Right ventricle myocardium inferior (tissue), 1 donor: ENCODE measurements at places on chromosomes 6 and 20. TPM values are rescaled to one million over a fixed set of nuclear protein-coding genes. Genes with fewer than 3 reads are reported as not detected.

The GSTA1 gene
- not detected for total RNA-seq

The RIN2 gene
- 54.5 TPM for total RNA-seq

The EDN3 gene
- total RNA-seq: not detected

The SLC17A1 gene
- total RNA-seq: not detected

The HLA-DQB1 gene
- 3.9 TPM for total RNA-seq

The CYP21A2 gene
- total RNA-seq: 0.30 TPM

The RIPPLY2 gene
- not detected for total RNA-seq

The ADGRB3 gene
- 1.7 TPM for total RNA-seq

The CABLES2 gene
- 18.1 TPM for total RNA-seq

The GPR6 gene
- not detected for total RNA-seq

The SEMG1 gene
- not detected for total RNA-seq

DNA sequence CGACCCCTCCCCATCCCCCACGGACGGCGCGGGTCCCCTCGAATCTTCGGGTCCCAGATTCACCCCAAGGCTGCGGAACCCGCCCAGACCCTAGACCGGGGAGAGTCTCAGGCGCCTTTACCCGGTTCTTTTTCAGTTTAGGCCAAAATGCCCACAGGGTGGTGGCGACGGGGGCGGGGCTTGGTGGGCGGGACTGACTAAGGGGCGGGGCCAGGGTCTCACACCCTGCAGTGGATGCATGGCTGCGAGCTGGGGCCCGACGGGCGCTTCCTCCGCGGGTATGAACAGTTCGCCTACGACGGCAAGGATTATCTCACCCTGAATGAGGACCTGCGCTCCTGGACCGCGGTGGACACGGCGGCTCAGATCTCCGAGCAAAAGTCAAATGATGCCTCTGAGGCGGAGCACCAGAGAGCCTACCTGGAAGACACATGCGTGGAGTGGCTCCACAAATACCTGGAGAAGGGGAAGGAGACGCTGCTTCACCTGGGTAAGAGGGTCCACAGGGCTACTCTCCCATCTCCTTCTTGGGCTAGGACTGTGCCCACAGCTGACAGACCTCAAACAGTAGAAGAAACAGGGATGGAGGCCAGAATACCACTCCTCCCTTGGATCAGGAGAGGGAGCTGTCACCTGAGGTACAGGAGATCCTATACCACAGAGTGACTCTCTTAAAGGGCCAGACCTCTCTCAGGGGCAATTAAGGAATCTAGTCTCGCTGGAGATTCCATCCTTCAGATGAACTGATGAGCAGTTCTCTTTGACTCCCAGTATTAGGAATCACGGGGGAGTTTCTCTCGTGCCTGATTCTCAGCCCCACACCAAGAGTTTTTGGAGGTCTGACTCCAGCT is 942 bp downstream of the HLA-E start:
- peak; percentile 91 for DNase-seq

GRCh38 chr6:157908369-157909281 is 73.0 kb upstream of the SYNJ2 start:
- no peak for DNase-seq

DNA sequence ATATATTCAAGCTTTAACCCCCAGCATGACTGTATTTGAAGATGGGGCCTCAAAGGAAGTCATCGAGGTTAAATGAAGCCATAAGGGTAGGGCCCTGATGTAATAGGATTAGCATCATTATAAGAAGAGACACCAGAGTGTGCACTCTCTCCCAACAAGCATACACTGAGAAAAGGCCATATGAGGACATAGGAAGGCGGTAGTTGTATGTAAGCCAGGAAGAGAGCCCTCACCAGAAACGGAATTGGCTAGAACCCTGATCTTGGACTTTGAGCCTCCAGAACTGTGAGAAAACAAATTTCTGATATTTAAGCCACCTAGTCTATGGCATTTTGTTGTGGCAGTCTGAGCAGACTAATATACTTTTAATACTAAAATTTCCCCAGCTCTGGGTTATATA is 150.1 kb upstream of the STXBP5 start:
- no peak for DNase-seq

- no peak for DNase-seq
Measured at GRCh38 chr20:35908007-35908406, 46.3 kb downstream of the SCAND1 start.

GRCh38 chr20:41072915-41073314 is 44.3 kb downstream of the TOP1 start:
- no peak for DNase-seq

DNA sequence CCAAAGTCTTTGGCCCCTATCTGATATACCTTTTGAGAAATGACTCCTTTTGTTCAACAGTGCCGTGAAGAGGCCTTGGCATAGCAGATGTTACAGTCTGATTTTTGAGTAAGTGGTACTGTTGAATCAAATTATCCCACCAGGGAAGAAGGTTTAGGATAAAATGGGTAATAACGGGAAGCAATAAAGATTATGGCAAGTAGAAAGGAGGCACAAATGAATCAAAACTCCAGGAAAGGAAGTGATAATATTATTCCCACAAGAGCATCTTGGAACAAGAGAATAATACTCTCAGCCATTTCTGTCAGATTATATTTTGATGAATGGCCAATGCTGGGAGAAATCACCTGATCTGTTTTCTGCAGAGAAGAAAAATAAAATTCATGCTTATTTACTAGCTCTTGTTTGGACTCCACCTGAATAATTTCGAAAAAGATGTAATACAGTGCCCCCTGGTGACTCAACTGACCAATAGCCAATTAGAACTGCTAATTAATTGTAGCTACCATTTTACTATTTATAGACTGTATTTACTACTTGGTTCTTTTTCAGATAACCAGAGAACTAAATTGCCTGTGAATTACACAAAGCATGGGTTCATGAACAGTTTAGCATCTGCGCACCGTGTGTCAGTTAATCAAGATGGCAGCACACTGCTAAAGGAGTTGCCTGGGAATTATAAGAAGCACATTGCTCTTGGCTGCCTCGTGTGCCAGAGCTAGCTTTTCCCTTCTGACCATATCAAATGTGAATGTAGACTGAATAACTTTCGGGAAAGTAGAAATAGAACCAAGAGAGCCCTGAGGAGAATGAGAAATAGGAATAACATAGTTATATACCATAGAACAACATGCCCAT is 78.5 kb upstream of the TRDN start:
- DNase-seq: no peak

- no peak for DNase-seq
Measured at GRCh38 chr6:75505424-75505823, 11.8 kb upstream of the FILIP1 start.

GRCh38 chr6:166004471-166004870 is 163.2 kb downstream of the TBXT start:
- DNase-seq: no peak

DNA sequence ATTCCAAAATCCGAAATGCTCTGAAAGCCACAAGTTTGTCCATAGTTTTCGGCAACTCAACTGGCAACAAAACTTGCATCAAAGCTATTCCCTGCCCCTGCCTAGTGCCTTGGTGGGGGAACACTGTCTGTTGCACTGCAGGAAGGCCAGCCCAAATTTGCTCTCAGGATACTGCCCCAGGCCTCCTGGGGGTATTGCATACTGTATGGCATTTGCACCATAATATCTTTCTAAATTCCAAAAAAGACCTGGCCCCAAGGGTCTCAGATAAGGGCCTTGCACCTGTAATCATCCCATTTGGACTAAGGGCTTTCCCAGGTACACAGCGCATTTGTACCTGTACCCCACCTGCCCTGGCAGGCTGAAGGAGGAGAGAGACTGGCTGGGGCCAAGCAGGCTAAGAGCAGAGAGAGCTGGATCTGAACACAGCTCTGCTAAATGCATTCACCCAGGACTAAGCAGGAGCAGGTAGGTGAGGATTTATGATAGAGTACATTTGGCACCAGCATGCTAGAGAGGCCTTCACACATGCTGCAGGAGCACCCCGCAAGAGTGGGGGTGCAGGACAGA is 4.0 kb upstream of the GRM4 start:
- no peak for DNase-seq

DNA sequence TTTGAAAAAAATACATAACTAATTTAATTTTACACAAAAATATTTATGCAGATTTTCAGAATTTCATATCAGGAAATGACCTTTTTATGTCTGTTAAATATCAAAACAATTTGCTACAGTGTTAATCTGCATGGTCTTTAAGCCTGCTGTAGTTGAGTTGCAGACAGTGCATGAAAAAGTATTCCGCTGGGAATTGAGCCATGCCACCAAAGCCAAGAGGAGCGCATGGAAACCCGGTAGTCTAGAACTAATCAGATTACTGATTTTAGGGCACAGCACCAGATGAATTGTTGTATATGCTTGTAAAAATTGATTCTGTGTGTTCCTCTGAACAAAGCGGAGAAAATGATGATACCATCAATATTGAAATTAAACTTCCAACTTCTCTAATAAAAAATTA is 34.3 kb upstream of the LAMP5 start:
- no peak for DNase-seq

GRCh38 chr6:148212366-148212765 is 130.3 kb upstream of the SASH1 start:
- no peak for DNase-seq

DNA sequence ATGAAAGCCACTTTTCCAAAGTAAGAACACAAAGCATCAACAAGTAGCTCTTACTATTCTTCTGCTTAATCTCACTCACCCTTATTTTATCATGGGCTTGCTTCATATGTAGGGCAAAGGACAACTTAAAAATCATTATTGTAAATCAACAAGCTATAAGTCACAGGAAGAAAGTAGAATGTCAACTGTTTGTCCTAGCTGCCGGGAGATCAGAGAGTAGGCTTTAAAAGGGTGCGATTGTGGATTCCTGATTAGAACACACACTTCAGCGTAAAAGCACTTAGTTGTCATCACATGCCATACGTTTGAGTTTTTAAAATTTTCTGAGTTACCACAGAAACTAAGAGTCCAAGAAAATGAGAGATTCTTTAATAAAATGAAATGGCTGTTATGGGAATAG is 44.4 kb upstream of the NHSL1 start:
- no peak for DNase-seq

GRCh38 chr20:62997417-62998035 is 9.2 kb downstream of the BHLHE23 start:
- DNase-seq: peak; percentile 52

GRCh38 chr6:22132656-22133055 is 164.2 kb downstream of the PRL start:
- no peak for DNase-seq

- no peak for DNase-seq
Measured at GRCh38 chr6:50842861-50843384, 24.3 kb downstream of the TFAP2B start.

- DNase-seq: no peak
Measured at GRCh38 chr6:158468666-158469065, 91.2 kb upstream of the TMEM181 start.

- DNase-seq: no peak
Measured at GRCh38 chr20:19661717-19662636, 96.1 kb upstream of the RIN2 start.

DNA sequence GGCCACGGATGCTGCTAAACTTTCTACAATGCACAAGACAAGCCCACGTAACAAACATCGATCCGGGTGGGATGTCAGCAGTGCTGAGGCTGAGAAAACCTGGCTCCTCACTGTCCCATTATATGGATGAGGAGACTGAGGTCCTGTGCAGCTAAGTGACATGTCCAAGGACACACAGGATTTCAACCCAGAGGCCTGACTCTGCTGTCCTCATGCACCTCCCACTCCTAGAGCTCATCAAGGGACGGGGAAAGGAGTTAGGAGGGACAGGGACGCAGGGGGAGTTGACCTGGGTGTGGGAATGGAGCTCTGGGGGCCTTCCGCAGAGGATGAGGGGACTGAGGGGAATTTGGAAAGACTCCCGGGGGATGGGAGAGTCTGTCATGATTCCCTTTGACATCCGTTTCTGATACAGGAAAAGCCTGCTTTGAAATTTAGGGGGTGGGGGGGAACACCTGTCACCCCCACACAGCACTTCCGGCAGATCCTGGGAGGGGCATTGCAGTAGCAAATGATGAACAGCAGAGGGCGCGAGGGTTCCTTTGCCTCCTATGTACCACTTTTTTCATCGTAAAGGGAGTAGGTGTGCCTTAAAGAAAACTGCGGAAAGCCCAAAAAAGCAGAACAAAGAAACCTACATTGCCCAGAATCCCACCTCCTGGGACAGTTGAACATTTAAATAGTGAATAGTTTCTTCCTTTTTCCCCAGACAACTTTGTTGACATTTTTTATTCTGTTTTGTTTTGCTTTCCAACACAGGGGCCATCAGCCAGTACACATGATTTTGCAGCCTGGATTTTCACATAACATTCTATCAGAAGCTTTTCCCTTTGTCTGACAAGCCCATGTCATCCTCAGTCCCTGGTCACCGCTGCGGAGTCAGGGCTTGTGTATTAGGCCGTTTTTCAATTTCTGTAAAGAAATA is 48.6 kb downstream of the SLC2A10 start:
- DNase-seq: no peak

GRCh38 chr6:109073344-109074132 is 21.1 kb downstream of the SESN1 start:
- DNase-seq: no peak

DNA sequence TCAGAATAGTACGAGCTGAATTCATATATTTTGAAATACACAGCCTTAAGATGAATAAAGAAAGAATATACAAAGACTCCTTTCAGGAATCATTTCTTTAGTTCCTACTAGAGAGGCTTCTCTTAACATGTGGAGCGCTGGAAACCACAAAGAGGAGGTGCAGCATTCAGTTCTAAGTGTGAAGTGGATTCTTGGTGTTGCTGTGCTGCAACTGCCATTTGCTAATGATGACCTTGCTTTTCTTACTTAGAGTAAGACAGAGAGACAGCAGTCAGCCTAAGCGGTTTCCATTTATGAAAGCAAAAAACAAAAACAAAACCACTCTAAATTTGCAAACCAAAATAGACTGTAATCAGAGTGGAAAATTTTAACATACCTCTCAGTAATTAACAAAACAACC is 629.0 kb downstream of the EPHA7 start:
- DNase-seq: no peak

DNA sequence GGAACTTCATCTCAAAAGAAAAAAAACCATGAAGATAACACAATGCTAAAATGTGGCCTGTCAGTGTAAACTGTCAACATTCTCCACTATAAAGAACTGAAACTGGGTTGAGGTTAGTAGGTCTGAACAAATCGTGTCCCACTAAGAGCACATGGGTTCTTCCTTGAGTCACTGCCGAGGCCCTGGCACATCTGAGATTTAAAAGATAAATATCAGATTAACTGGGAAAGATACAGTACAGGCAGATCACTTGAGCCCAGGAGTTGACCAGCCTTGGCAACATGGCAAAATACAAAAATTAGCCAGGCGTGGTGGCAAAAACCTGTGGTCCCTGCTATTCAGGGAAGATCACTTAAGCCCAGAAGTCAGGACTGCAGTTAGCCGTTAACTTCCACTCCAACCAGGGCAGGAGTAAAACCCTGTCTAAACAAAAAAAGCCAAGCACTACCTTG is 5.6 kb downstream of the EEF1A1 start:
- no peak for DNase-seq

- peak; percentile 60 for DNase-seq
Measured at GRCh38 chr6:117267766-117268534, 2.6 kb downstream of the VGLL2 start.

- DNase-seq: no peak
Measured at GRCh38 chr6:830667-831327, 137.9 kb upstream of the EXOC2 start.

- DNase-seq: no peak
Measured at GRCh38 chr20:14335052-14335451, 2.4 kb downstream of the FLRT3 start.

- DNase-seq: no peak
Measured at GRCh38 chr20:62219992-62220665, at the start of gene HRH3. TSS of gene HRH3 (minus strand) at chr20:62220278. CDS start at chr20:62219970, 308 bp downstream.
